ENCODE measurements at places on chromosomes 11 and 22.

DNA sequence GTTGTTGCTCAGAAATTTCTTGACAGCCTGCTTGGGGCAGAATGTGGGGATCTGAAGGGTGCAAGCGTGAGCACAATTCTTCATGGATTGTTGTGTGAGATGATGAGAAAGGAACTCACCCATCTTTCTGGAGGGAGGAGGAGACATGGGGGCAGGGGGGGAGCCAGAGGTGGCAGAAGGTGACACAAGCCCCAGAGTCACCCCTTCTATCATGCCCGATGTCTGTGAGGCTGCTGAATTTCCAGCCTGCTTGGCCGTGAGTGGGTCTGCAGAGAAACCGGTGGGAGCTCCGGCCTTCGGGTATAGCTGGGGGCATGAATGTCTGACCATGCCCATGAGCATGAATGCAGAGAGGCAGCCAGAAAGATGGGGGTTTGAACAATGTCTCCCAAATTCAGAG lies 870.7 kb downstream of the TBC1D22A start:
- DNase-seq = no peak

GRCh38 chr11:78789375-78789774 lies 214.7 kb upstream of the NARS2 start:
- no peak for DNase-seq

DNA sequence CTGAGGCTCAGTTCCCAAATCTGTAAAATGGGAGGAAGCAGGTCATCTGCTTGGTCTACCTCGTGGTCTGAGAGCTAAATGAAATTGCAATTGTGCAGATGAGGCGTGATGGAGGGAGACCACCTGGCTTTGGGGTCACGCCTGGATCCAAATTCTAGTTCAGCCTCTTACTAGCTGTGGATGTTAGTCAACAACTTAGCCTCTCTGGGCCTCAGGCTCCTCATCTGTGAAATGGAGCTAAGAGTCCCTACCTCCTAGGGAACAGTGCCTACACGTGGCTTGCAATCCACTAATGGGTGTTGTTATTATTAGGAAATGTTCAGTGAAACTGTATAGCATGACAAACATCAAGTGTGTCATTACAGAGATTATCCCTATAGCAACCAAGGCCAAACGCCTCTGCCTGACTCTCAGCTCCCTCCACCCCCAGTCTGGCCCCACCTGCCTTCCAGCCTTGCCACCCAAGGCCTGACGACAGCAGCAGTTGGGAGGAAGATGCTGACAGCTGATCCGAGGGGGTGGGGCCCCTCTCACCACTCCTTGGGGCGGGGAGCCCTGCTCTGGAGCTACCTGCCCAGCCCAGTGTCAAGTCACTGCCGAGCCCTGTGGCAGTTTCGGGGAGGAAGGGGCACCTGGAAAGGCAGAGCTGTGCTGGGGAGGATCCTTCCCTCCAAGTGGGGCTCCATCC lies 1.7 kb upstream of the RHOD start:
- DNase-seq = peak; percentile 91

DNA sequence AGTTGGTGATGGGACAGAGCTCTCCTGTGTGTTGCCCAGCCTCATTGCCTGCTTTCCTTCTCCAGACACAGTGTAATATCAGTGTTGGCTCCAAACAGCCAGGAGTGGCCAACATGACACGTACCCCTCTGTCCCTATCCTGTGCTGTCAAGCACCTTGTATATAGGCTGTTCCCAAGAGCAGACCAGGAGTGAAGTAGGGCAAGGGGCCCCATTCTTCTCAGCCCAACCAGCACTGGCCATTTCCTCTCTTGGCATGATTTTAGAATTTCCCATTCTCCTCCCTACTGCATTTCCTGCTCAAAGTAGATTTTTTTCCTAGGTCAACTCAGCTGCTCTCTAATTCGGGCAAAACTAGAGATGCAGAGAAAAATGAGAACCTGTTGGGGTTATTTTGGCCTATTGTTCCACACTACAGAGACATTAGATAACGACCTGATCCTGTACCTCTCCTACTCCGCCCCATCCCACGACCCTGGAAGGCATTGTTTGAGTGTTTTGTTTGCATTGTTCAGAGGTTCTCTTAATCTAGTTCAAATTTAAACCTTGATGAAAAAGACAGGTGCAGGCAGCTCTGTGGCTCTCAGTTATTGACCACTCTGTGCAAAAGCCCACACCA lies 95.6 kb downstream of the RASSF10 start:
- no peak for DNase-seq

GRCh38 chr22:27660306-27660705 lies 141.2 kb downstream of the MN1 start:
- DNase-seq = no peak

Data from NCI-H524 (cell line).